ENCODE measurements at places on chromosomes 5 and 9.
A peak's percentile ranks its signal among the peaks of the same experiment; 100 is the strongest.

DNA sequence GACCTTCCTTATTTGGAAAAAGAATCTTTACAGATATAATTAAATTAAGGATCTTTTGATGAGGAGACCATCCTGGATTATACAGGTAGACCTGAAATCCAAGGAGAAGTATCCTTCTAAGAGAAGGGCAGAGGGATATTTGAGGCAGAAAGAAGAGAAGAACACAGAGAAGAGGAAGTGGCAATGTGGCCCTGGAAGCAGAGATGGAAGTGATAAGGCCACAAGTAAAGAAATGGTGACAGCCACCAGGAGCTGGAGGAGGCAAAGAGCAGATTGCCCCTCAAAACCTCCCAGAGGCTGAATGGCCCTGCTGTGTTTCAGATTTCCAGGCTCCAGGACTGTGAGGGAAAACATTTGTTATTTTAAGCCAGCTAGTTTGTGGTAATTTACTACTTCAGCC, 93.0 kb upstream of the ANKRD55 start:
- no peak for DNase-seq

DNA sequence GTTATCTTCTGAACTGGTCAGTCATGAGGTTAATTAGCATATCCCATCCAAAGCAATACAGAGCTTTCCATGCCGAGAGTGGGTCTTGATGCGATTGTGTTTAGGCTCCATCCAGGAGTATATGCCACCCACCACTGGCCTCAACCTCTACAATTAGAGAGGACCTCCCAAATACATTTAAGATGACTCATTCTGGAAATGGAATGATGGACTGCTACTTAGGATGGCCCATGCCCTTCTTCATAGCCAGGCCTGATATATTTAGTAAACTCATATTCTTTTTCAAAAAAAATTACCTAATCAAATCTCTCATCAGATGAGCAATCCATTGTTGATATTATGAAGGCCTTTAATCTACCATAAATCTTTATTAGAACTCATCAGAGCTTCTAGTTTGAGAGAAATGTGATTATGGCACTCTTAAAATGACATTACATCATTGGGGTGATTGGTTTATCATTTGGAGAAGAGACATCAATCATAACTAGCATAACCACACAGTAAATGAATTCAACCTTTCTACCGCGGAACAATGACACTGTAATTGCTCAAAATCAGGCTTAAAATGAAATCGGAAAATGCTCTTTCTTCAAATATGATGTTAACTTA, 414.2 kb upstream of the WWC1 start:
- no peak for DNase-seq

DNA sequence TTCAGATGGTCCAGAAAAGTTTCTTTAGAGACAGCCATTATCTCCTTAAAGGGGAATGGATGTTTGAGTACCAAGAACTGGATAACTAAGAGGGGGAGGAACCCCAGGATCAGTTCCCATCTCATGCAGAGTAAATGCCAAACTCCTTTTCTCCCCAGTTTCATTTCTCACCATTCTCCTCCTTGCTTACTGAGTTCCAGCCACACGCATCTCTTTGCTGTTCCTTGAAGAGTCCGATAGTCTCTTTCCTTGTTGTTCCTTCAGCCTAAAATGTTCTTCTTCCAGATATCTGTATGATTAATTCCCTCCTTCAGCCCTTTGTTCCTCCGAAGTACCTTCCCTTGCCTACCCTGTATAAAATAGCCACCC, 30.0 kb downstream of the KDM4C start:
- DNase-seq, result no peak

- no peak for DNase-seq
Observed at GRCh38 chr5:165723931-165724330, 2218.5 kb downstream of the MAT2B start.

- no peak for DNase-seq
Observed at GRCh38 chr9:99192786-99193465, 28.8 kb downstream of the ALG2 start.

DNA sequence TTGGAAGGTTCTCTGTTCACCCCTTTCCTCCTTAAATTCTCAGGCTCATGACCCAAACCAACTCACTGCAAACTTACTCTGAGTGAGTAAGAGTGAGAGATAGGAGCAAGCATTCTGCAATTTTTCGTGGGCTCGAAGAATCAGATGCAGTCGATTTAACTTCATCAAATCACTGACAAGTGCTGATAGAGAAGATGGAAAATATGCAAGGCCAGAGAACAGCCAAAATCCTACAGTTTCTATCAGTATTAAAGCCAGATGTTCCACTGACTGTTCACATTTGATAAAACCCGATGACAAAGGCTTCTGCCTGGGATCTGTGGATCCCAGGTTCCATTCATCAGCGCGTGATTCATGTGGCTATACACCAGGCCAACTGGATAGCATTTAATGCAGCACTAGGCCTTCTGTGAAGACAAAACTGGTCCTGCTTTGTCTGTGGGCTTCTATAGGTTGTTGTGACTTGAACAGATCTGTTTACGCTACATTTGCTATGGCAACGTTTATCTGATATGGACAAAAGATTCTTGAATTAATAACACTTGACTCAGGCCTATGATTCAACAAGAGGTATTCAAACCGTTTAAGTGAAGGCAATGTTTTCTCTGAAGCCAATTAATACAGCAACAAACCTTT, 251.2 kb downstream of the NFIB start:
- no peak for DNase-seq

- no peak for DNase-seq
Observed at GRCh38 chr9:122506964-122507363, 3.6 kb upstream of the OR1J2 start.

DNA sequence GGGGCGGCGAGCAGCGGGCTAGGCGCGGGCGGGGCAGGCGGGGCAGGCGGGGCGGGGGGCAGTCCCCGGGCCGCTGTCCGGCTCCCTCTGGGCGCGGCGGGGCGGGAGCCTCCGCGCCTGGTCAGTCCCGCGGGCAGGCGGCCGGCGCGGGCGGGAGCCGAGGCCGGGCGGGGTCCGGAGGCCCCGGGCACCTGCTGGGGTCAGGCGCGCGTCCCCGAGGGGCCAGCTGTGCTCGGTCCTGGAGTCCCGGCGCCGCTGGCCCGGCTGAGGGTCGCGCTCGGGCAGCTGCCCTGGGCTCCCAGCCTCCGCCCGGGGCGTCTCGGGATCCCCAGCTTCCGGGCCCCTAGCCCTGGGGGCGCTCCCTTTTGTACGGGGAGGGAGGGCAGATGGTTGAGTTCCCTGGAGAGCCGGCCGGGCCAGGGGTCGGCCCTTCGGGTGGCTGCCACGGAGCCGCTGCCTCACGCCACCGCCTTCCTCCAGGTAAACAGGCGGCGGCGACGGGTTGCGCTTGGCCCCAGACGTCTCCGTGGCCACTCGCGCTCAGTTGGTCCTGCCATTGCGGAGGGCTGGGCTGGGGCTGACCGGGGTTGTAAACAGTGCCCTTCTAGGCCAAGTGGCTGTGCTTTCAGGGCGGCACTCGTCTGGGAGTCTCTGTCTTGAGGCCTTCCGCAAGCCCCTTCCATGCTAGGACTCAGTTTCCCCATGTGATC, 473 bp downstream of the ZBTB34 start:
- peak; percentile 9 for DNase-seq

- no peak for DNase-seq
Observed at GRCh38 chr5:34684281-34684979, 28.3 kb downstream of the RAI14 start.

GRCh38 chr5:32369542-32370155, 56.9 kb upstream of the MTMR12 start:
- no peak for DNase-seq

GRCh38 chr5:172638209-172638768, 2.8 kb upstream of the NEURL1B start:
- no peak for DNase-seq

GRCh38 chr5:124252747-124253146, 493.7 kb downstream of the ZNF608 start:
- no peak for DNase-seq

GRCh38 chr5:111691914-111692313, 65.1 kb downstream of the NREP start:
- no peak for DNase-seq

- DNase-seq, result no peak
Observed at GRCh38 chr5:145856285-145856818, 16.5 kb downstream of the GRXCR2 start.

GRCh38 chr9:20083390-20083789, 294.6 kb upstream of the SLC24A2 start:
- no peak for DNase-seq

DNA sequence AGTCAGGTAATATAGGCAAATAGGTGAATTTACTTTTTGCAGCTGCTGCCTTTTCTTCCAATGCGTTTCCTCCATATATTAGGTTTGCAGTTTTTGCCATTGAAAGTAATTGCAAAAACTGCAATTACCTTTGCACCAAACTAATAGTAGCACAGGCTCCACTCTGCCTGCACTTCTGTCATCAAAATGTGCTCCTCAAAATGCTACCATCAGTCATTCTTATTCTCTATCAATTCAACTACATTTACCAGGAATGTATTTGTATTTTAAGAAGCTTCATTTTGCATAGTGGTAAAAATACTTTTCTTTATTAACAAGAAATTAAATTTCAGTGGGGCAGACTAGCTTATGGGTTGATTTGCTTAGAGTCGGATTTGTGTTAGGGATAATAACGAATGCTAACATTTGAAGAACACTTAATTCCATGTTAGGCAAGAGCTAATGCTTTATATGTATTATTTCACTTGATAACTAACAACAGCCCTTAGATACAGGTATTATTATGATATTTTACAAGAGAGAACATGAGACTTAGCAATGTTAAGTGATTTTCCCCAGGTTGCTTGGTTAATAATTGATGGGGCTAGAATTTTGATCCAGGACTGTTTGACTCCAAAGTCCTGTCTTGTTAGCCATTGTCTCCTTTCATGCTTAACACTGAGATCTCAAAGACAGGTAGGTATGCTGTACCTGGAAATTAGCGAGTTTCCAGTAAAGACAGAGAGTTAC, 300.4 kb downstream of the MAN2A1 start:
- no peak for DNase-seq

DNA sequence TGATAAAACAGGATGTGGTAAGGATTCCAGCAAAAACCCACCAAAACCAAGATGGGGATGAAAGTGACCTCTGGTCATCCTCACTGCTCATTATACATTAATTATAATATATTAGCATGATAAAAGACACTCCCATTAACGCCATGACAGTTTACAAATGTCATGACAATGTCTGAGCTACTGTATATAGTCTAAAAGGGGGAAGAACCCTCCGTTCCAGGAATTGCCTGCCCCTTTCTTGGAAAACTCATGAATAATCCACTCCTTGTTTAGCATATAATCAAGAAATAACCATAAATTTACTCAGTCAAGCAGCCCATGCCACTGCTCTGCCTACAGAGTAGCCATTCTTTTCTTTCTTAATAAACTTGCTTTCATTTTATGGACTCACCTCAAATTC, 96.4 kb upstream of the VLDLR start:
- no peak for DNase-seq

GRCh38 chr5:16245956-16246355, 66.4 kb upstream of the MARCHF11 start:
- no peak for DNase-seq

GRCh38 chr5:87076931-87077330, 190.8 kb upstream of the RASA1 start:
- DNase-seq, result no peak

DNA sequence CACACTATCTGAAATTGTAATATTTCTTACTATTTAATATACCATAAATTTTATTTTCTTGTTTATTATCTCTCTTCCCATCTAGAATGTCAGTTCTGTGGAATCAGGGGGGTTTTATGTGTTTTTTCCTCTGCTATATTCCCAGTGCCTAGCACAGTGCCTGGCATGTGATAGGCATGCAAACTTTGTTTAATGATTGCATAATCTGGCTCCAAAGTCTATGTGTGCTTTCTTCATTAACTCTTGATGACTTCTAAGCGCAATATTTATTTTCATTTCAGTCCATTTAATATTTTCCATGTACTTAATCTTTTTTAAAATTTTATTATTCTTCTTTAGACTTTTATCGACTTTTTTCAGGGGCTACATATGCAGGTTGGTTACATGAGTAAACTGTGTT, 60.4 kb upstream of the CDK5RAP2 start:
- no peak for DNase-seq

- DNase-seq, result no peak
Observed at GRCh38 chr9:38089387-38090165, 20.5 kb upstream of the SHB start.

- no peak for DNase-seq
Observed at GRCh38 chr5:6107675-6108539, 270.4 kb downstream of the MED10 start.

- no peak for DNase-seq
Observed at GRCh38 chr9:134481762-134482161, 155.5 kb downstream of the RXRA start.

DNA sequence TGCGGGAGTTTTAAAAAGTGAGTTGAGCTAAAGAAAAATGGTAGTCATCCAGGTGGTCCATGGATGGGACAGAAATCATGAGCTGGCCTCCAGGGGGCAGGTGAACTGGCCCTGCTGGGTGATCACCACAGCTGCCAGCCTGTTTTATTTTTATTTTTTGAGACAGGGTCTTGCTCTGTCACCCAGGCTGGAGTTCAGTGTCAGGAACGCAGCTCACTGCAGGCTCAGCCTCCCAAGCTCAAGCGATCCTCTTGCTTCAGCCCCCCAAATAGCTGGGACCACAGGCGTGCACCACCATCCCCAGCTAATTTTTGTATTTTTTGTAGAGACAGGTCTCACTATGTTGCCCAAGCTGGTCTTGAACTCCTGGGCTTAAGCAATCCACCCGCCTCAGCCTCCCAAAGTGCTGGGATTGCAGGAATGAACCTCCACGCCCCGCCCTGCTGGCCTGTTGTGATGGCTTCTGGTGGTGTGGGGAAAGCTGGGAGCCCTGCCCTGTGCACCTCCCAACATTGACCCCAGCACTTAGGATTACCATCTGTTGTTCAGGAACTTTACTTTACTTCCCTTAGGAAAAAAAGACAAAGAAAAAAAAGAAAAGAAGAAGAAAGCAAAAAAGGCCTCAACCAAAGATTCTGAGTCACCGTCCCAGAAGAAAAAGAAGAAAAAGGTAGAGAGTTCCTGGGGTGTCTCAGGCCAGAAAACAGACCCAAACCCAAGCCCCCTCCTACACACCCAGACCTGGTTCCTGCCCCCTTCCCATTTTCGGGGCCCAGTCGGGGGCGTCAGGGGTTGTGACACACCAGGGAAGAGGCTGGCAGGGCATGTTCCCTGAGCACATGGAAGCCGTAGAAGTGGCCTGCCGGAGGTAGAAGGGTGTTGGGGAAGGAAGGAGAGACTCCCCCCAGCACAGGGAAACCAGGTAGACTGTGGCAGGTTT, 14.7 kb downstream of the CD74 start:
- no peak for DNase-seq

DNA sequence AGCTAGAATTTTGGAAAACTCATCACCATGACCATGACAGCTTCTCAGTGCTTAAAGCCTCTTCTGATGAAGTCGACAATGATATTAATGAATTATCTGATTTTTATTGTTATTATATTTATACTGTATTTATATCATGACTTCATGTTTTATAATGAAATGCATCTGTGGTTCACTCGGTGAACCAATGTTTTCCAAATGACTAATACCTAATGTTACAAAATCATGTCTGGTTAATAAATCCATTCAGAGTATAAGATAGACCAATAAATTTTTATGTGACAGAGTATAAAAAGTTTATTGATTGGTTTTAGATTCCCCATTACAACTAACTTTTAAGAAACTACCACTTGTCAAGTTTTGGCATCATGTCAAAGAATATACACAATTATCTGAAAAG, 416.5 kb downstream of the MLLT3 start:
- DNase-seq, result no peak

GRCh38 chr9:113807173-113808061, 68.7 kb upstream of the ZNF618 start:
- peak; percentile 26 for DNase-seq

GRCh38 chr9:2613730-2614271, 7.8 kb upstream of the VLDLR start:
- DNase-seq, result no peak

Measured in CD4-positive, alpha-beta T cell treated with Interleukin-21 for 1 hour (primary cell).